ENCODE measurements at places on chromosomes 5 and 9. TPM values are rescaled to one million over a fixed set of nuclear protein-coding genes. Genes with fewer than 3 reads are reported as not detected.

Gene WNT8A
- total RNA-seq = not detected

Gene NUDT12
- 2.2 TPM for total RNA-seq

Gene TAF11L10
- not detected for total RNA-seq

Gene C1QTNF3
- 5.1 TPM for total RNA-seq

Gene SLC1A3
- total RNA-seq = 1.5 TPM

Gene RFX3
- total RNA-seq = 20.1 TPM

DNA sequence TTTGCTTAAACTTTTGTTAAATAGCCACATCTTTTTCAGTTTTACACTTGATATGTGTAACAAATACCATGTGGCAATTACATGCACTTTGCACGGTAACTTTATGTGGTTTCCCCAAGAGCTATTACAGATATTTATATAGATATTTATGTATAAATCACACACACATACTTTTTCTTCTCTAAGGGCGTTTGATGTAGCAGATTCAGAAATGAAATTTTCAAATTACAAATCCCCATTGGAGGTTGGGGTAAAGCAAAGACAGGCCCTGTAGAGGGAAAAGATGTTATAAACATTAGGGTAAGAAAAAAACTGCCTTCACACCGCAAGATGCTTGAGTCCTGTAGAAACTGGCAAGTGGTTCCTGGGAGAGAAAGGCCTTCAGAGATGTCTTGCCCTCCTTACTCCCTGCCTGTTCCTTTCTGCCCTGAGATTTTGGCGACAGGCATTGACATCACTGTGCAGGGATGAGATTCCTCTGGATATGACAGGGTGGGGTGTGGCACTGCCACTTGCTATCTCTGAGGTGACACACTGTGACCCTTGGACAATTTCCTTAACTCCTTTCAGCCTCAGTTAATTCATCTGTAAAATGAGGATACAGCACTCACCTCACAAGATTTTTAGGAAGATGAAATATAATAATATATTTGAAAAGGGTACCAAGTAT is 177.9 kb upstream of the TUT7 start:
- DNase-seq = no peak
